Stimulated activated CD4-positive, alpha-beta T cell treated with anti-CD3 and anti-CD28 coated beads, Interleukin-1b, Interleukin-23, amount 100 ng/mL, for 48 hours (primary cell): ENCODE measurements at places on chromosomes 6 and 20.

DNA sequence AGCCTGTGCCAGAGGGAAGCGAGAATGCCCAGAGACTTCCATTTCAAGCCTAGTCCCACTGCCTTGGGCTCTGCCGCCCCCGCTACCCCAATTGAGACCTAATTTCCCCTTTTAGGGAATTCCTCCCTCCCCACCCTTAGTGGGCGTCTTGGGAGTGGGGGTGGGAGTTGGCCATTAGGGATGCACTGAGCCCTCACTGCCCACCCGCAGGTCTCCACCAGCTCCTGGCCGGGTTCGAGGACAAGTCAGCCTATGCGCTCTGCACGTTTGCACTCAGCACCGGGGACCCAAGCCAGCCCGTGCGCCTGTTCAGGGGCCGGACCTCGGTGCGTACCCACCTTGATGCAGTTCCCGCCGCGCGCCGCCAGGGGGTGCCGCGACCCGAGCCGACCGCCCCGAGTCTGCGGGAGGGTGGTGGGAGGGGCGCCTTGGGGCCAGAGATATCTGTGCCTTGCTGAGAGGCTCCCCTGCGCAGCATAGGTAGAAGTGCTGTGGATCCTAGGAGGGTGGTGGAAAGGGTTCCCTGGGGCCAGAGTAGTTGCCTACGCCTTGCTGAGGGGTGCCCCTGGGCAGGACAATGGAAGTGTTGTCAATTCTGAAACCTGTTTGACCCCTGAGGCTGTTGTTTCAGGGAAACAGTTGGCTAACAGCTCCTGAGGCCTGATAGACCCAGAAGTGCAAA lies 9.2 kb downstream of the ITPA start:
- DNase-seq: peak; percentile 78

DNA sequence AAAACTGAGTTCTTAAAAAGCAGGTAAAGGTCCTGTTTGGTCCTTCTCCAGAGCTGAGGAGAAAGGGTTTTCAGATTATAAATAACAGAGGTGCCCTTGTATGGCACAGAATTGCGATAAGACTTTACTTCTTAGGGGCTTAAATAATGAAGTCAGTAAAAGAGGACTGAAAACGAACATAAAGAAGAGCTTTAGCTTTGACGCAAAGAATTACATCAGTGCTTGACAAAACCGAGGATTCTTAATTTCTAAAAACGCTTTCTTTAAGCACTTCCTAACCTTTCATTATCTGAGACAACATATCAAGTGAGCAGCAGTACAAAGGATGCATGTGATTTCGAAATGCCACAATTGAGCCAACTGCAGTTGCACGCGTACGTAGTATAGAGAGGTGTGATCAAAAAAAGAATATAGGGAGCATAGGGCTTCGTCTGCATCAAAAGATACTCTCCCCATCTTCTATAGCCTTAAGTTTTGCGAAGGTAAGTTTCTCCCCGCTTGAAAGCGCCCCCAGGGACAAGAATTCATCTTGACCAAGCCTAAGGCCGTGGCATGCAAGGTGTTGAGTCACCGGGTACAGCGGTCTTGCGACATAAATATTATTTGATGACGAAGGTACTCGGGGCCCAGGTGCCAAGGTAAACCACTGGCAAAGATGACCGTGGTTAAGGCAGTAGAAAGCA lies 778 bp upstream of the LOC128125822 start:
- peak; percentile 56 for DNase-seq

DNA sequence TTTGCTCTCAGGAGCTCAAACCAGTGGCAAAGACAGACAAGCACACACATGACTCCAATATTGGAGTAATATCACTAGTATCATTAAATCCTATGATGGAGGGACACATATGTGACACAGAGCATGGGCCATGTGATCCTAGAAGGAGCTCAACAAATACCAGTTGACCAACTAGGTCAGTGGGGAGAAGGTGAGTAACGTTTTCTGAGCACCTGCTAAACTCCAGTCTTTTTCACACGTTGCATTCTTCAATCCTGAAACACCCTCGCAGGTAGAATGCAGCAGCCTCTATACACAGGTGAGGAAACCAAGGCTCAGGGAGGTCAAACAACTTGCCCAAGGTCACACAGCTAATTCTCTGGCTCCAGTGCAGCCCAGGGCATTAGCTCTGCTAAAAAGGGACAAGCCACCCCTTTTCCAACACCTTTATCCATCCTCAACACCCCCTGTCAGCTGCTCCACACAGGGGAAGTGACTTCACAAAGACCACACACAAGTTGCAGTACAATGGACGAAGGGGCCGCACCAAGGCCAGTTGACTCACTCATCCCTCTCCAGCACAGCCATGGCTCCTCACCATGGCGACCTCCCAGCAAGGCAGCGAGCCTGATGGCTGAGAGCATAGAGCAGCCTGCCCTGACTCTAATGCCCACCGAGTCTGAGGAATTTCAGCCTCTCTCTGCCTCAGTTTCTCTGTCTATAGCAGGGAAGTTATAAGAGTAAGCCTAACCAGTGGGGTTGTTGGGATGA lies 4.4 kb downstream of the CAPN11 start:
- DNase-seq: no peak

DNA sequence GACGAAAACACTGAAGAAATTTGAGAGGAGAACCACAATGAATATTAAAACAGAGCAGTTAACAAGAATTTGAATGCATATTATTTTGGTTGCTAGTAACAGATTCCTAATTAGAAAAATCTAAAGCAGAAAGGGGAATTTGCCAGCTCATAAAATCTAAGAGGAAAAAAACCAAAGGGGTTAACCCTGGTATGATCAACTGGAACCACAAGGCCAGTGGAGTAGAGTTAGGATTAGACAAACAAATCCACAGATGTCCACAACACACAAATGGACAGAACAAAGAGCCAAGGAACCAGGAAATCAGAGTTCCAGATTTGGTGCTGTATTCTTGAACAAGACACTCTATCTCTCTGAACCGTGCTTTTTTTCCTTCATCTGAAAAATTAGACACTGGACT lies 195.0 kb downstream of the TASP1 start:
- DNase-seq: no peak

DNA sequence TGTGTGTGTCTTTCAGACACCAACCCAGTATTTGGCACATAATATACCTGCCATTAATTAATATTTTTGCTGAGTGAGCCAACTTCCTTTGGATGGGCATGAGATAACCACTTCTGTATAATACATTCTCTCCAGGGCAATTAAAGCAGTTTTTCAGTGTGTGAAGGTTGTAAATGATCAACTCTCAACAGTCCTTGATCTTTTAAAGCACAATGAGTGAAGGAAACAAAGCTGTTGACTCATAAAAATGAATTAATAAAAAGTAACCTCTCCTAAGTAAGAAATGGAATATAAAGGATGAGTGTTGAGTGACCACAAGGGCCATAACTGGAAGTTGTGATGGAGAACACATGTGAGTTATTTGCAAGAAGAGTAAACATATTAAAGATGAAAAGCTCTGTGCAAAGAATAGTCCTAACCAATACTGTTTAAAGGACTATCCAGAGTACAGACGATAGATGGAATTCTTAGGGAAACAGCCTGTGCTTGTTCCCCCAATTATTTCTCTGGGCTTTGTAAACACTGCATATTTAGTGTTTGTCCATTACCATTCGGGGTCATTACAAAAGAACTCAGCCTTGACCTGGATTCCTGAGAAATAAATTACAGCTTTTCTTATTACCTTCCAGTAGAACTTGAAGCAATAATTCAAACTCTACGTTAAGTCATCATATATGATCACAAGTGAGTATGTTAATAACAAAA lies 446.2 kb downstream of the PLCB1 start:
- DNase-seq: no peak

DNA sequence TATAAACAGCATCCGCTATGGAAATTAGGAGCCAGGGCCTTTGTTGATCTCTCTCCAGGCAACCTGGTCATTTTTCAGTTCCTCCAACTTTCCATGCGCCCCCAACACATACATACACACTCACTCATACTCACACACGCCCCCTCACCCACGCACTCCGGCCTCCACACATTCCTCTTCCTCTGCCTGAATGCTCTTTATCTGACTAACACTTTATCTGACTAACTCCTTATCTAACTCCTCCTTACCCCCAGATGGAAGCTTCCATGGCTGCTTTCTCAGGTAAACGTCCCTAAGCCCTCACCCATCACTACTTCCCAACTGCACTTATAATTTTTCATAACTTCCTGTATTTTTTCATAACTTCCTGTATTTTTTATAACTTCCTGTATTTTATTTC lies 17.4 kb downstream of the CASS4 start:
- DNase-seq: peak; percentile 44

- no peak for DNase-seq
Observed at GRCh38 chr6:170230520-170231292, 60.2 kb downstream of the DLL1 start.

GRCh38 chr20:55090286-55090685 lies 614.9 kb downstream of the DOK5 start:
- DNase-seq: no peak

DNA sequence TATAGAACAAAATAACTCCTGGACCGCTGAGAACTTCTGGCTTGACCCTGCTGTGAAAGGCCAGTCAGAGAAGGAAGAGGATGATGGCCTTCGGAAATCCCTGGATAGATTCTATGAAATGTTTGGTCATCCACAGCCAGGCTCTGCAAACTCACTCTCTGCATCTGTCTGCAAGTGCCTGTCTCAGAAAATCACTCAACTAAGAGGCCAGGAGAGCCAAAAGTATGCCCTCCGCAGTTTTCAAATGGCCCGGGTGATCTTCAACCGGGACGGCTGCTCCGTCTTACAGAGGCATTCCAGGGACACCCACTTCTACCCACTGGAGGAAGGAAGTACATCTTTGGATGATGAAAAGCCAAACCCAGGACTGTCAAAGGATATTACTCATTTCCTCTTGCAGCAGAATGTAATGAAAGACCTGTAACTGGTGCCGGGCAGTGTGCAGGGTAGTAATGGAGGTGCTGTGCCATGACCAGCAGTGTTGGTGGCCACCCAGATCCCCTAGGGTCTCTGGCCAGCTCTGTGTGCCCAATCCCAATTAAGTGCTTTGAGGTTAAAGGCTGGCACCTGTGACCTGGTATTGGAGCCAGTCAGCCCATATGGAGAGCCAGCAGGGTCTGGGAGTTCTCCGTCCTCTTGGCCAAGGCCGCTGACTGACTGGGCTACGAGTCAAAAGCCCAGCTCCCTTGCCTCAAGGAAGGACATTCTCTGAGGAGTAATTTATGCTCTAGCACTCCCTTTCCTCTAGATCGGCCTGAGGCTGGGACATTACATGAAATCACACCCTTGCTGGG lies 87.1 kb downstream of the TRMT6 start:
- no peak for DNase-seq

GRCh38 chr6:106411643-106412200 lies 51.2 kb downstream of the CRYBG1 start:
- no peak for DNase-seq

DNA sequence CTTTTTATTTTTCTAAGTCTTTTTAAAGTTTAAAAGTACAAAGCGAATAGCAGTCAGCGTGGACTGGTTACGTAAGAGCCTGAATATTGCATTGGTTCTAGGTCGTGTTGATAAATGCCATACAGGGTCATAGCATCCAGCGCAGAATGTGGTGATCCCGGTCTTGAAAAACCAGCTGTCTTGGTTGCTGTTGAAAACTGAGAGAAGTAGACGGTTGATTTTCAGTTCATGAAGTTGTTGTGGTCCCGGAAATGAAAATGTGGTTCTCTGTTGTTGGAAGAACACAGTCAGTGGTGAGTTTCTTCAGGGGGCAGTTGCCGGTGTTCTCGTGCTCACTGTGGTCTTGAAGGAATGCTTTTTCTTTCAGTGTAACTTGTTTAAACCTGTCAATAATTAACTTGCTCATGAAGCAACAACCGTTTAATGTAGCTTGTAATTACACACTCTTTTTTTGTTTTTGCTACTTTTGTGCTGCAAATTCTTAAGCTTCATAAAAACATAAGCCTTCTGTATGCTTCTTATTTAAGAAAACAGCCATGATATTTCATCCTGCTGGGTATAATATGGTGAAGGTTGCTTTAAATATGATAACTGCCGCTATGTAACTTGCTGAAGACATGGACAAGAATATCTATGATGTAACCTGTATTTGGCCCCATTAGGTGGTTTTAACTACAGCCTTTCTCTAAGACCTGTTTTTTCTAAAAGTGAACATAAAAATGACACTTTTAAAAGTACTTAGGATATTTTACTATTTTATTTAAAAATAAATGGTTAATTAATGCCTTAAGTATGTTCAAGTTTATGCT lies 64.8 kb upstream of the KIF25 start:
- DNase-seq: no peak

DNA sequence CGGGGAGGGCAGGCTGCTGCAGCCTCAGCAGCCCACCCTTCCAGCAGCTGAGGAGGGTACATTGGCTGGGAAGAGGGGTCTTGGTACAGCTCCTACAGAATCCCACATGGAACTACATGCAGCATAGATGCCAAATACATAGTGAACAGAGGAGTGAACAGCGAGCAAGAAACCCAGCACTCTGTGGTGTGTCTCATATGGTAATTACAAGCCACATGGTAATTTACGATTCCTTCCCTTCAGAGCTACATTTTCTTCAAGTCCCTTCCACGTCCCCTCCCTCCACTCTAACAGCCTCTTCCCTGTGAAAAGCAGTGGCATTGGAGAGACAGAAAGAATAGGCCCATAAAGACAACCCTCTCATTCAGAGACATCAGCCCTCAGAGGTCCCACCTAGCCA lies 167.7 kb downstream of the SYNDIG1 start:
- no peak for DNase-seq

GRCh38 chr6:155341130-155341828 lies 27.0 kb upstream of the TFB1M start:
- no peak for DNase-seq

GRCh38 chr6:165640806-165641205 lies 22.2 kb downstream of the PDE10A start:
- DNase-seq: no peak

- no peak for DNase-seq
Observed at GRCh38 chr6:37283671-37284151, 25.8 kb upstream of the TMEM217 start.

DNA sequence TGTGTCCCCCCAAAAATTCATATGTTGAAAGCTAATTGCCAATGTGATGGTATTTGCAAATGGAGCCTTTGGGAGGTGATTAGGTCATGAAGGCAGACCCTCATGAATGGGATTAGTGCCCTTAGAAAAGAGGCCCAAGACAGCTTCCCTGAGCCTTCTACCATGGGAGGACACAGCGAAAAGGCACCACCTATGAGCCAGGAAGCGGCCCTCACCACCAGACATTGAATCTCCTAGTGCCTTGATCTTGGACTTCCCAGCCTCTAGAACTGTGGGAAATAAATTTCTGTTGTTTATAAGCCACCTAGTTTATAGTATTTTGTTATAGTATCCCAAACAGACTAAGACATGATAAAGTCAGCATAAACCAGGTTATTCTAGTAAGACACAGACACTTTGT lies 18.9 kb downstream of the EDN1 start:
- no peak for DNase-seq

GRCh38 chr6:129865013-129865412 lies 3.9 kb upstream of the TMEM244 start:
- no peak for DNase-seq

DNA sequence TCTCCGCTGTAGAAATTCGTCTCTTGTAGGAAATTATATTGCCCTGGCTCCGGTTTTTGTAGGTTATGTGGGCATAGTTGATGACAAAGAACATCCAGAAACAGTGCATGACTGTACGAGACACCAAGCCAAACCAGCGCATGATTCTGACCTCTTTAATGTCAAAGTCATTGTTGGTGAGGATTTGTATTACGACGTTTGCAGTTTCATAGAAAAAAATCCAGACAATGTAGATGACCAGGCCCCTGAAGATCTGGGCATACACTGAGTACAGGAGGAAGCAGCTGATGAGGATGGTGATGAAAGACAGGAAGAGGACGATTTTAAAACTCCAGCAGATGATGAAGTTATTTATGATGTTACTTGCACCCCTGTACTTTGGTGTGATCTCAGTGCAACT lies 39.1 kb upstream of the TBC1D22B start:
- no peak for DNase-seq

GRCh38 chr20:8805737-8806442 lies 263.0 kb upstream of the PLCB4 start:
- DNase-seq: no peak
